ENCODE measurements at places on chromosomes 7 and 10.

GRCh38 chr7:47704936-47705335 is 123.0 kb upstream of the TNS3 start:
- DNase-seq, result no peak

- peak; percentile 38 for DNase-seq
Observed at GRCh38 chr10:102235598-102235920, 5.8 kb downstream of the PITX3 start.

GRCh38 chr10:43420369-43421200 is 11.6 kb upstream of the HNRNPF start:
- peak; percentile 86 for DNase-seq

GRCh38 chr7:1975179-1975578 is 257.6 kb downstream of the MAD1L1 start:
- no peak for DNase-seq

- DNase-seq, result no peak
Observed at GRCh38 chr7:40937879-40938278, 765.0 kb downstream of the INHBA start.

DNA sequence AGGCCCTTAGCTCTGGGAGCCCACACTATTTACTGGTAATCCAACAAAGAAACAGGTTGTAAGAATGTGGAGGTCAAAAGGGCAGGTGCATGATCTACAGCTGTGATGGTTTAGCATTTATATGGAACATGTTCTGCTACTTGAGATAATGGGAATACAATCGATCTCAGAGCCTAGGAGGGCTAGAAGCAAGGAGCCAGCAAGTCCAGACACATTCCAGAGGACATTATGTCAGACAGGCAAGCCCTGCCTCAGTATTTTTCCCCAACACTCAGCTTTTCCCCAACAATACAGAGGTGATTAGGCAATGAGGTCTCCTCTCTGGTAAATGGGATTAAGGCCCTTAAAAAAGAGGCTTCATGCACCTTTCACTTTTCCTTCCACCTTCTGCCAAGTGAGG is 21.4 kb upstream of the GNAT3 start:
- peak; percentile 45 for DNase-seq

- DNase-seq, result peak; percentile 84
Observed at GRCh38 chr7:102860351-102860811, 52.4 kb upstream of the LRRC17 start.

DNA sequence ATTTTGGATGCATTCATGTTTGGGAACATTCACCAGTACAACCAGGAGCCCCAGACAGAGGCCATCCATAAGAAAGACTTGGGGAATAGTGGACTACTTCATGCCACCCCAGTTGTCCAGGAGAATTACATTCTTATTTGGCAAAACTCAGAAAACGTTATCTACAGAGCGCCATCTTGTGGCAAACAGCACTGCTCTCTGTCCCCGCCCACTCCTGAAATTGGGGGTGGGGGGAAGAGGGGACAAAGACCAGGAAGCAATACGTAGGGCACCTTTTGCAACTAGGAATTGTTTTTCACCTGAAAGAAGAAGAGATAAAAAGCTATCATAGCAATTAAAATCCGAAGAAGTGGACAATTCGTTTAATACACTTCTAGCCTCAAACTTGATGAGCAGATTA is 134.6 kb upstream of the MGMT start:
- DNase-seq, result no peak

GRCh38 chr7:49822856-49823255 is 49.4 kb downstream of the VWC2 start:
- no peak for DNase-seq

GRCh38 chr10:18773180-18773579 is 113.9 kb downstream of the ARL5B start:
- no peak for DNase-seq

- peak; percentile 6 for DNase-seq
Observed at GRCh38 chr7:32357535-32358277, 132.5 kb downstream of the LSM5 start.

- DNase-seq, result no peak
Observed at GRCh38 chr10:127933271-127933670, 26.4 kb downstream of the PTPRE start.

GRCh38 chr7:116776046-116776445 is 86.3 kb upstream of the CAPZA2 start:
- no peak for DNase-seq

Measured in EH (cell line).